Activated T-helper 1 cell treated with anti-CD3 and anti-CD28 coated beads, Interleukin-2, amount 50 U/mL, for 16 hours (primary cell): ENCODE measurements at places on chromosomes 12 and 14.

DNA sequence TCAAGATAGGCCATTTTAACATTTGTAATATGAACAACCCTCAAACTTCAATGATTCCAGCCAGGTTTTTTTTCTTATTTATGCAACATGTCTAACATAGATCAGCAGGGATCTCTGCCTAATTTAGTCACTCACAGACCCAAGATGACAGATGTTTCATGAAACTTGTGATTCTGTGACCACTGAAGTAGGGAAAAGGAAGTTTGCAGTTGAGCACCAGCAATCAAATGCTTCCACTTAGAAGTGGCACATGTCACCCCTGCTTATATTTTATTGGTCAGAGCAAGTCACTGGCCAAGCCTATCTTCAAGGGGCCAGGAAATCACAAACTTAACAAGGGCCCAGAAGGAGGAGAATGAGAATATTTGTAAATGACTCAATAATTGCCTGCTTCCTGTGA is 150.6 kb downstream of the BCAT1 start:
- DNase-seq, result no peak

- no peak for DNase-seq
Observed at GRCh38 chr12:6361834-6362233, 13.5 kb downstream of the SCNN1A start.

DNA sequence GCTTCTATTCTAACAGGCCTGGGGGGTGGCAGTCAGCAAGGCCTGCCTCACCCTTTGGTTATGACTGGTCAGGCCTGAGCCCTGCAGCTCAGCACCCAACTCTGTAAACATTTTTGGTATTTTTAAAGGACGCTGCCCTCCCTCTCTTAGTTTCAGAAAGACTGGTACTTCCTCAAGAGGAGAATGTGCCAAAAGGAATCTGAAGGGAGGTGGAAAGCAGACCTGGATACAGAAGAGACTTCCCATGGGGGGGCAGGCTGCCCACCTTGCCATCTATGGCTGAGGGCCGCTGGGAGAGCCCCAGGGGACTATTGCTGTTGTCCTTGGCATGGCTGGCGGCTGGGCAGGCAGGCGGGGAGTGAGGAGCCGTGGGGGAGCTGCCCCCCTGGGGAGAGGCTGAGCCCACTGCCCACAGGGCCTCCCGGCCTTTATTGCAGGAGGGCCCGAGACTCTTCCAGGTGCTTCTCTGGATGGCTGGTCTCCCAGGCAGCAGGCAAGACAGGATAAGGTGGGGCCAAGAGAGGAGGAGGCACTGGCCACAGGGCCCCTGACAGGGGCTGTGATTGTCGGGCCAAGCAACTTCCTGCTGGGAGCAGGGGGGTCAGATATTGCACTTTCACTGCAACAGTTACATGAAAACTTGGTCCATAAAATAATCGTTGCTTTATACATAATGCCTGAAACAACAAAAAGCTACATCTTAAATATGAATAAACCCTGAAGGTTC is 3.5 kb downstream of the ARL6IP4 start:
- no peak for DNase-seq

DNA sequence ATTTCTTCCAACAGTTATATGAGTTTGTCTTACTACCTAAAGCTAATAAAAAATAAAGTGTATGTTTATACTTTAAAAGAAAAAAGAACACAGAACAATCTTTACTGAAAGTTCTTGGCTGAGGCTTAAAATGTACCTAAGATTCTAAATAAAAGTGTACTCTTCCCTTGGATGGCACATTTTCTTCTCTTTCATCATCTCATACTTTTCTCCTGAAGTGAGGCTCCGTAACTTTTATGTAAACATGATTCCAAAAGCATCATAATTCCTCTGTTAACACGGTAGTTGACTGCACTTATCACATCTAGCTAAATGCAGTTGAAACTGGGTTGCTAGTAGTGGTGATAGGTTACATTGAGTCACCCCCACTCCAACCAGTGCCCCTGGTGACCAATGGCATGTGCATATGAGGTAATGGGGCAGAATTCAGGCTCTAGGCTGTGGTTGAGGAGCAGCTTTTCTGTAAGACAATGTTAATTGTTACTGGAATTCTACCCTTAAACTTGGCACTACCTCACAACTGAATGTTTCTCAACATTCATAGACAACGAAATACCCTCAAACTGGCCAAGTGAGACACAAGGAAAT is 38.4 kb downstream of the WASHC3 start:
- no peak for DNase-seq

DNA sequence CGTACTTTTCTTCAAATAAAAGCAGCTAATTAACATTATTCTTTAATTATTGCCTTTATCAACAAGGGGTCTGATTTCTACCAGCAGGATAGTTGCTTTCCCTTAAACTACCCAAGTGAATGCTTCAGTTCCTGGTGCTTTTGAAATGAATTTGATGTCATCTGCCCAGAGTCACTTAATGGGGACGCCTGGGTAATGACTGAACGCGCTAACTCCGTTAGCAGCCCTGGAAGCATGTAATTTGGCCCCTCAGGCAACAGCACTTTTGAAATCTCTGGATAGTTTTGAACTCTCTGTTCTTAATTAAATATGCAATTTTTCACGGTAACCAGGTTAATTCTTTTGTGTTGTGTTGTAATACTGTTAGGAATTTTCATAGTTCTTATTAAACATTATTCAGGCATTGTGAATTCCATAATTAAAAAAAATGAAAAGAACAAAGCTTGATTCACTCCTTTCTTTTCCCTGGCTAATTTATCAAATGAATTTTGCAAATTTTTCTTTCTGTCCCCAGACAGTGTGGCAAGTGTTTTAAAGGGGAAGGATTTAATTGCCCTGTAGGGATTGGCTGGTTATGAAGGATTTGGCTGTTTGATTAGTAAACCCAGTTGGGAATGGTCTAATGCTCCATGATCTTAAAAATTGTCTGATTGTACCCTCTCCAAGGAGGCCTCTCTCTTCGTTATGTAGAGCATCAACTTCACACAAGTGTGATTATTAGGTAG is 137.5 kb upstream of the MYL2 start:
- DNase-seq, result no peak

DNA sequence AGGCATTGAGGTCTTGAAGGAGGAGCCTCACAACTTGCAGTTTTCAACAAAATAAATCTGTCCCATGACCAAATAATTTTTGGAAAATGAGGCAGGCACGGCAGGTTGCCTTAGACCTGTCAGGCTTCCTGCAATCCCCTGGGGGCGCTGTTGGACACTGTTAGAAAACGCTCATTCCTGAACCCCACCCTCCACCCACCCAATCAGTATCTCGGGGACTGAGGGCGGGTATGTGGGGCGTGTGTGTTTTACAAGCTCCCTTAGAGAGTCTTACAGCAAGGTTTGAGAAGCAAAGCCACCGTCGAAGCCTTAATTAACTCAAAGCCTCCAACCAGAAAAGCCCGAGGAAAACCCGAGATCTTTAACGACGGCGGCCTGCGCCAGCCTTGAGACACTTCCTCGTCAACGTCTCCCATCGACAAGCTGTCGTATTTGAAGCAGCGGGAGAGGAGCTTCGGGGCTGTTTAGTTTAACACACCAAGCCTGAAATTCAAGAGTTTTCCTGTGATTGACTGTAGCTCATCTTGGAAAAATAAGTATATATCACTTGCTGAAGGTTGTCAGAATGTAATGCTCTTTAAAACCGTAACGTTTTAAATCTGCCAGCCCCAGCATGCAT is 123.0 kb downstream of the GLT1D1 start:
- no peak for DNase-seq

DNA sequence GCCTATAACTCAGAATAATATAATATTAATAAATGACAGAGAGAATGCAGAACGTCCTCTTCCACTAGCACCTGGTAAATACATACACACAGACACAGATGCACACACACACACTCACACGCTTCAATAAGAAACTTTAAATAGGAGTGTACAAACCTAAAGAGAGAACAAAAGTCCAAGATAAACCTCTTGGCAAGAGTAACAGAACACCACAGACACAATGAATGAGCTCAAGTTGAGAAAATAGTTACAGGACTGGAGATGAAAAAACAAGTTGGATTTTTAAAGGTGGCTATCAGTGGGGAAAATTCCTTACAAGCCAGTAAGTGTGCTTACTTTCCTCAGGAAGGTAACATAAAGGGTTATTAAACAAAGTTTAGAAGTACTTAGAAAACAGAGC is 35.2 kb downstream of the CRY1 start:
- DNase-seq, result no peak

GRCh38 chr12:69649529-69649928 is 38.8 kb upstream of the LRRC10 start:
- DNase-seq, result no peak

GRCh38 chr12:104207416-104208205 is 8.0 kb upstream of the TXNRD1 start:
- DNase-seq, result no peak

DNA sequence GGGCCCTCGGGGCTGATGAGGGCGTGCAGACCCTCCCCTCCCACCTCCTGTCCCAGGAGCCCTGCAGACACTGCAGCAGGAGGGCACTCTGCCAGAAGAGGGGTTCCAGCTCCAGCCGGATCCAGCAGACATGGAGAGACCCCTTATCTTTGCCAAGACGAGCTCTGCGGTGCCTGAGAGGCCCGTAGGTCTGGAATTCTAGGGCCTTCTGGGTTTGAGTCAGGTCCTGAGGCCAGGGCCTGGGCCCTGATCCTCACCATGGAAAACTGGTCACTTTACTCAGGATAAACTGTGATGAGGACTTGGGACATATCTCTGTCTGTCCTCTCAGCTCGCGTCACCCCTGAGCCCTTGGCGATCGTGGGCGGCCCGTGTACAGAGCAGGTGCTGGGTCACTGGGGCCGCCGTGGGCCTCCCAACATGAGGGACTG is 13.8 kb downstream of the MEG3 start:
- no peak for DNase-seq

DNA sequence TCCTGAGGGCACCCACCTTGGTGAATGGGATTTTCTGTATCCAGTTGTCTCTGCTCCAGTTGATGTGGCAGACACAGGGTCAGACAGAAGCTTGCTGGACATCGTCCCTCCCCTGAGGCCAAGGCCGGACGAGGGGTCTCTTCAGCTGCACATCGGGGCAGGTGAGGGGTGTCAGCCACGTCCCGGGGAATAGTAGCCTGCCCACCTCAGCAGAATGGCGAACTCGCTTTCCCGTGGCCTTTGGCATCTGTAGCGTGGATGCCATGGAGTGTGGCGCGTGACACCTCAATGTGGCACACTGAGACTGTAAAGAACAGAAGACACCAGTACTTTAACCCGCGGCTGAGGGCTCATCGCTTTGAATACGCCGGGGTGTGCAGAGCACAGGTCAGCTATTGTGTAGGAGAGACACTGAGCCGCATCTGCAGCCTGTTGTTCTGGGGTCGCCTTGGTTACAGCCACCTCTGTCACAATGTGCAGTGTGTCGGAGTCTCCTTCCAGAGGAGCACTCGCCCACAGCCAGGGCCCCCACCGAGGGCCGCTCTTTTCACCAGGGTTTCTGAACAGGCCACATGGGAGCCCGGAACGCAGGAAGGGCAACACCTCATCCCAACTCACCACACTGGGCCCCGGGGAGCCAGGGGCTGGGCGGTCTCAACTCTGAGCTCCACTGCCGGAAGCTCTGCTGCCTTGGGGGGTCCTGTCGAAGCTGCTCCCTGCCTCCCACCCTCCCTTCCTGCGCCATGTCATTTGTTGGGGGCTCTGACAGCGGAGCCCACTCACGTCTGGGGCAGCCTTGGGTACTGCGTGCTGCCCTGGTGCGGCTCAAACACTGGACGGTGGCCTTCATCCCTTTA is 77.0 kb downstream of the ADGRD1 start:
- no peak for DNase-seq
